ENCODE measurements at places on chromosomes 12 and 14. TPM values are rescaled to one million over a fixed set of nuclear protein-coding genes. Genes with fewer than 3 reads are reported as not detected.

The AQP2 gene
- not detected for total RNA-seq

The LIN7A gene
- 0.92 TPM for total RNA-seq

The GRIP1 gene
- 5.0 TPM for total RNA-seq

The RNASE3 gene
- not detected for total RNA-seq

The PIP4P1 gene
- total RNA-seq, result 31.0 TPM

The GZMH gene
- not detected for total RNA-seq

The TCL1A gene
- total RNA-seq, result not detected

The MBIP gene
- 21.9 TPM for total RNA-seq

The LRP1-AS gene
- total RNA-seq, result not detected

The KCNA5 gene
- total RNA-seq, result 6.5 TPM

The PZP gene
- total RNA-seq, result not detected

The RHOF gene
- total RNA-seq, result 9.6 TPM

The FRMD6 gene
- 131 TPM for total RNA-seq

The GIT2 gene
- 35.4 TPM for total RNA-seq

The GPRC5D gene
- total RNA-seq, result not detected

The TMEM52B gene
- total RNA-seq, result not detected

The FOXN4 gene
- total RNA-seq, result not detected

The ARHGDIB gene
- total RNA-seq, result 6.1 TPM

The HOXC4 gene
- not detected for total RNA-seq

The CCDC175 gene
- not detected for total RNA-seq
